Neural progenitor cell (in vitro differentiated cells): ENCODE measurements at places on chromosomes 12 and 14.
A peak's percentile ranks its signal among the peaks of the same experiment; 100 is the strongest.

GRCh38 chr12:55705782-55706402, 1.8 kb downstream of the ITGA7 start:
- peak; percentile 54 for DNase-seq

GRCh38 chr14:47744155-47744554, 68.8 kb upstream of the MDGA2 start:
- no peak for DNase-seq

DNA sequence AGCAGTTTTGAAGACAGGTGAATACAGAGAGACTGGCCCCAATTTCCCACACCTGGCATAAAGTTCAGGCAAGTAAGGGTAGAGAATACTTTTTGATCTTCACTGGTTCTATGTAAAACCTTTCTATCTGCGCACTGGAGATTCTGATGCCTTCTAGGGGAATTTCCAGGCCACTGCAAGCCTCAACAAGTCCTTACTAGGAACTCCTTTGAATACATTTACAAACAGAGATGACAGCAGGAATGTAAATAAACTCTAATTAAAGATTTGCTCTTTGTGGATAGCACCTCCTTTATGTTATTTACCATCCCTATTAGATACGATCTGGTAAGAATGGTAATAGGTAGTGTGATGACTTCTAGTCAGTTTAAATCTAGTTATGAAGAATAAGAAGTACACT, 69.2 kb downstream of the NTN4 start:
- peak; percentile 19 for DNase-seq

DNA sequence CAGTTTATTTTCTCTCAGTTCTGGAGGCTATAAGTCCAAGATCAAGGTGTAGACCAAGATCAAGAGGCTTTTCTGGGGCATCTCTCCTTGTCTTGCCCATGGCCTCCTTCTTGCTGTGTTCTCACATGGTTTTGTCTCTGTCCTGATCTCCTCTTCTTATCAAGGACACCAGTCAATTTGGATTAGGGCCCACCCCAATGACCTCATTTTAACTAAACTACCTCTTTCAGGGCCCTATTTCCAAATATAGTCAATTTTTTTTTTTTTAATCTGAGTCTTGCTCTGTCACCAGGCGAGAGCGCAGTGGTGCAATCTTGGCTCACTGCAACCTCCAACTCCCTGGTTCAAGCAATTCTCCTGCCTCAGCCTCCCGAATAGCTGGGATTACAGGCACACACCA, 50.8 kb downstream of the TSHR start:
- DNase-seq = no peak

GRCh38 chr12:132839558-132840235, 11.0 kb upstream of the GOLGA3 start:
- DNase-seq = no peak

DNA sequence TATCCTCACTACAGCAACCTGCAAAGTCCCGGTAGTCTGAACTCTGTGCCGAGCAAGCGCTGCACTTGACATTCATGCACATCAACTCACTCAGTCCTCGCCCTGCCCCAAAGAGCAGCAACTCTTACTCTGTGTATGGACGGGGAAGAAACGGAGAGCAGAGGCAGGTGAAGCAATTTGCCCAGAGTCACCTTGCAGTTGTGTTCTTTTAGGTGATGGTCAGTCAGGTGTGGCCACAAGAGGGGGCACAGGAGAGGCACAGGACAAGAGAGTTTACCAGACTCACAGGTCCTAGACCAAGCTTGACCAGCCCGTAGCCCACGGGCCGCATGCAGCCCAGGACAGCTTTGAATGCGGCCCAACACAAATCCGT, 39.1 kb downstream of the TSPAN11 start:
- DNase-seq = no peak

- no peak for DNase-seq
Measured at GRCh38 chr12:40099423-40099853, 6.4 kb downstream of the SLC2A13 start.

DNA sequence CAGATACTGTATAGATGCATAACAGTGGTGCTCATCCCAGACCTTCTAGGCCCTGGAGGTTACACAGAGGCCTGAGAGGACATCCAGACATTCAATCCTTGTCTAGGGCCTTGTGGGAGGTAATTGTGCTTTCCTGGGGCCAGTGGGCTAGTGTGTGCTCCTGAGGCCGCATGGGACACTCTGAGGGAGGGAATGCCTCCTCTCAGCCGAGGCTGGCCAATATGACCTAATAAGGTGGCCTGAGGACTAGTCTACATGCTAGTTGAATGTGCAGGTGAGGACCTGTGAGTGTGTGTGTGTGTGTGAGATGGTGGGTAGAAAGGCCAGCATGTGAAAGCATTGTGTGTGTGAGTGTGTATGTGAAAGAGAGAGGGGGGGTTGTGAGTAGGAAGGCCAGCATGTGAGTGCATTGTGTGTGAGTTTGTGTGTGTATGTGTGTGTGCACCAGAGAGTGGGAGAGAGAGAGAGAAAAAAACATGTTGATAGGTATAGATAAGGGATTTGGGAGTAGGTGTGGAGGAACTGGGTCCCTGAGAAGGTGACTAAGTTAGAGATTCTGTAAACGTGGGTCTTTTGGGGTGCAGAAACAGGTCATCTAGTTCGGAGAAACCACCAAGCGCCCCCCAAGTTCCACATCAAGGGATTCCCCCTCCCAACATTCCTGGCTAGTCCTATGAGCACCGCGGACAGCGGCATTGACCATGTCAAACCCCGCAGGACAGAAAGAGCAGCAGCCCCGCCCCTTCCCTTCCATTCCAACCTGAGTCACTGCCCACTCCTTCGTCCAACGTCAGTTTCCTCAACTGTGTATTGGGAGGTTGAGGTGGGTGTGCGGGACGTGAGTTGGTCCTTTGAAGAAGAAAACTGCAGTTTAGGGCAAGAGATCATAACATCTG, 9.7 kb upstream of the KRT81 start:
- no peak for DNase-seq

- DNase-seq = peak; percentile 34
Measured at GRCh38 chr12:47078733-47079467, 521 bp upstream of the PCED1B start.

DNA sequence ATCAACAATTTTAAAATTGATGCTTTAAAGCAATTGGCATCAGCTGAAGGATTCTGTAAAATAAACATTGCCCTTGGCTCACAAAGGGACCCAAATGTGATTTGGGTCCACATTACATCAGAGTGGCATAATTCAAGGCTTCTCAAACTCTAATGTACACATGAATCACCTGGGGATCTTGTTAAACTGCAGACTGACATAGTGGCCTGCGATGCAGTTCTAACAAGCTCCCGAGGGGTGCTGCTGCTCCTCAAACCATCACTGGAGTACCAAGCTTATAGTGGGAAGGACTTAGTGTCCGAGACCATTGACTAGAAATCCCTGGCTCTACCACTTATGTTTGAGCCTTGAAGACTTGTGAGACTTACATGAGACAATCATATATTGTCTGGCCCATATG, 31.8 kb upstream of the DNM1L start:
- no peak for DNase-seq

DNA sequence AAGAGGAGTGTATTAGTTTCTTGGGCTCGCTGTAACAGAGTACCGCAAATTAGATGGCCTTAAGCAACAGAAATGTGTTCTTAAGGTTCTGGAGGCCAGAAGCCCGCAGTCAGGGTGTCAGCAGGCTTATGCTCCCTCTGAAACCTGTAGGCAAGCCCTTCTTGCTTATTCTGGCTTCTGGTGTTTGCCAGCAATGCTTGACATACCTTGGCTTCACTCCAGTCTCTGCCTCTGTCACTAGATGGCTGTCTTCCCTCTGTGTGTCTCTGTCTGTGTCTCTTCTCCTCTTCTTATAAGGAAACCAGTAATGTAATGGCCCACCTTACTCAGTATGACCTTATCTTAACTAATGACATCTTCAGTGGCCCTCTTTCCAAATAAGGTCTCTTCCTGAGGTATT, 85.1 kb downstream of the DERA start:
- no peak for DNase-seq

- peak; percentile 82 for DNase-seq
Measured at GRCh38 chr14:95515596-95516552, 576 bp downstream of the SYNE3 start.

DNA sequence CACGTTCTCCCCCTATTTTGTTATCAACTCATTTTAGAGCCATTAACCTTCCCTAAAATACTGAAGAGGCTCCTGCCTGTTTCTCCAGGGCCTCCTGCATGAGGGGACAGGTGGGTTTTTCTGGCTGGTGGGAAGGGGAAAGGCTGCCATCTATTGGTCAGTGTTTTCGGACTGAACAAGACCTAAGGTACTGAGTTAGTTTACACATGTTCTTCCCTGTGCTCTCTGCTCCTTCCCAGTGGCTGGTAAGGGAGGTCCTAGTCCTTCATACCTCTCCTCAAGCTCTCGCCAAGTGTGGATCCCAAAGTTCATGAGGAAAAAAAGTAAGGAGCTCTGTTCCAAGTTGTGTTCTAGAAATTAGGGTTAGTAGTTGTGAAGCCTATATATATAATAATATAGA, 357.5 kb downstream of the FSCB start:
- DNase-seq = peak; percentile 77
